ENCODE measurements at places on chromosomes 1 and 21.

- DNase-seq = peak; percentile 5
Measured at GRCh38 chr1:66210635-66211244, 323.2 kb upstream of the SGIP1 start.

GRCh38 chr1:238469146-238469631 lies 578.5 kb upstream of the ZP4 start:
- DNase-seq = no peak

GRCh38 chr1:167502192-167502551 lies 16.2 kb downstream of the CD247 start:
- no peak for DNase-seq

DNA sequence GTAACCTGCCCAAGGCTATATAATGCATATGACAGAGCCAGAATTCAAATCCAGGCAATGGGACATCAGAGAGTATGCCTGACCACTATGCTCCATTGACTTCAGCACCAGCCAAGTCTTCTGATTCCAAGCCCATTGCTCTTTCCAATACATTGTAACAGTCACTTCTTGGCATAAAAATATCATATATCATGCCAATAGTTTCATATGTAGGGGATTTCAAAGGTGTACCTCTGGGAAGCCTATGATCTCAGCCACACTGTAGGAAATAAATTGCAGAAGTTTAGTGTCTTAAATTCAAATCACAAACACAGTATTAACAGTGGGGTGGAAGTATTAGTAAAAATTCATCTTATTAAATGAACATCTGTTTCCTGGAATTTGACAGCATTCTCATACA lies 30.0 kb upstream of the ROR1 start:
- no peak for DNase-seq

GRCh38 chr1:225691861-225692516 lies 39.1 kb upstream of the ENAH start:
- no peak for DNase-seq

- DNase-seq = peak; percentile 28
Measured at GRCh38 chr1:36225283-36225899, 1.1 kb downstream of the THRAP3 start.

- DNase-seq = no peak
Measured at GRCh38 chr1:84889437-84889836, 3.6 kb downstream of the LPAR3 start.

- DNase-seq = no peak
Measured at GRCh38 chr1:222286011-222286410, 261.9 kb downstream of the HHIPL2 start.

GRCh38 chr21:15820852-15821379 lies 91.1 kb downstream of the USP25 start:
- DNase-seq = no peak

Measured in NCI-H82 (cell line).